ENCODE measurements at places on chromosomes 7 and 10. TPM values are rescaled to one million over a fixed set of nuclear protein-coding genes. Genes with fewer than 3 reads are reported as not detected.

LRRC61 gene
- 24.9 TPM for total RNA-seq

CTNNA3 gene
- not detected for total RNA-seq

CAMK1D gene
- 6.8 TPM for total RNA-seq

CPA1 gene
- total RNA-seq = not detected

TRPV5 gene
- not detected for total RNA-seq

FAM237B gene
- total RNA-seq = not detected

UNCX gene
- not detected for total RNA-seq

Measured in activated T-helper 1 cell treated with anti-CD3 and anti-CD28 coated beads, Interleukin-12 subunit alpha, Interleukin-12 subunit beta, Interleukin-2, Interleukin-4 antibody, amounts not matched to agents 30 ng/mL and 10 ng/mL and 1 ng/mL, durations not matched to agents 14 hours and 24 hours and 36 hours (primary cell).